Right ventricle myocardium superior (tissue), 1 donor: ENCODE measurements at places on chromosomes 12 and 14. TPM values are rescaled to one million over a fixed set of nuclear protein-coding genes. Genes with fewer than 3 reads are reported as not detected.

REM2 gene
- not detected for total RNA-seq

GDF3 gene
- total RNA-seq: not detected

AQP6 gene
- total RNA-seq: not detected

SLC38A4 gene
- total RNA-seq: 2.3 TPM

C12orf75 gene
- total RNA-seq: 0.97 TPM

CLEC4A gene
- total RNA-seq: 0.38 TPM

KRT79 gene
- total RNA-seq: not detected

PMCH gene
- not detected for total RNA-seq

KLRG1 gene
- 4.8 TPM for total RNA-seq

DPPA3 gene
- total RNA-seq: not detected

FLRT2 gene
- 3.0 TPM for total RNA-seq
